Activated T-helper 1 cell treated with Interleukin-2 at 50 U/mL for 16 hours (primary cell): ENCODE measurements at places on chromosomes 6 and 20.

DNA sequence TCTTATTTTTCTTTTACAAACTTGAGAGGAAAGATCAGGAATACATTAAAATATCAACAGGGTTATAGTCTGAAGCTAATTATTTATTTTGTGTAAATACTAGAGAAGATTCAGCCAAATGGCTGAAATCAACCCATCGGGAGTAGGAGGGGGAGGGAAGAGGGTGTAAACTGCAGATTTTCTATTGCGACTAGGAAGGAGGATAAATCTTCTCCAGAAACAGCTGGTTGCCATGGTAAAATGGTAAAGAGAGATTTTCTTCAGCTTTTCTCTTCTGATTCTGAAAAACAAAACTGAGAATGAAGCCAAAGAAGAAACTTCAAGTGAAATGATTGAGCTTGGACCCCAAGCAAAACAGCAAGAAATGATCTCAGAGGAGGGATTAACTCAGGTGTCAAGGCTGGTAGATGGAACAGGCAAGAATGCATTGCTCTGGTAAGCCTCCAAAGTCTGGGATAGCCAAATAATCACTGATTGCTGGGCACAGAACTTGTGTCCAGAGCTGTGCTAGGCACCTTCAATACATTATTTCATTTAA is 193.5 kb upstream of the SPTLC3 start:
- no peak for DNase-seq

GRCh38 chr20:33674294-33675135 is at the start of gene NECAB3:
NECAB3 (minus strand) TSS chr20:33674428; CDS start chr20:33674352, 76 bp downstream.
- DNase-seq, result peak; percentile 44

DNA sequence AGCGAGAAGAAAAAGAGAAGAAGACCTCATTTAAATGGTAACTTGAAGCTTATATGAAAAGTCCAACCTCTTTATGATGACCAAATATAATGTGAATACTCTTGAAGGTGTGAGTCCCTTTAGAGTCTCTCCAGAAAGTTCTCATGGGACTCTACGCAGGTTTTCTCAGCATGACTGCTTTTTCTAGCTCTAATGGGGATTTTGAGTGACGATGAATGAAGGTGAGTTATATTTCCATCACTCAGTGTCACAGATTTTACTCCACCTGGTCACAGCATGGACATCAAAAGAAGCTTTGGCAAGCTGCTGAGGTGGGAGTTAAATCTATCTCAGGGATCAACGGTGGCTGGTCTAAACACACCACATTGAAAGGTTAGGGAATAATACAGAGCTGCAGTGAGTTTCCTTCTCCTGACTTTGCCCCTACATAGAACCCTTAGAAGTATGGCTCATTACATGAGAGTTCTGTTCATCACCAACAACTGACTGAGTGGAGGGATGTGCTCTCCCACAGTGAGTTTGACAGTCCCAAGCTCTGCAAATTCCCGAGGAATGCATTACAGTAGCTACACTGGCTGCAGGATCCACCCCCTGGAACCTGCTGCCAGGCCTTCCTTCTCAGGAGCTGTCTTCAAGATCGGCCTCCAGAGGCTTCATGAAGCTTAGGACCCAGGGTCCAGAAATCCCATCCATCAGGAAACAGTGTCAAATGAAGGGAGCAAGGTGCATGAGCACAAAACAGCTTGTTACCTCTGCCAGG is 126.8 kb downstream of the FOXC1 start:
- no peak for DNase-seq

GRCh38 chr6:1621070-1621701 is 11.5 kb downstream of the FOXC1 start:
- no peak for DNase-seq

DNA sequence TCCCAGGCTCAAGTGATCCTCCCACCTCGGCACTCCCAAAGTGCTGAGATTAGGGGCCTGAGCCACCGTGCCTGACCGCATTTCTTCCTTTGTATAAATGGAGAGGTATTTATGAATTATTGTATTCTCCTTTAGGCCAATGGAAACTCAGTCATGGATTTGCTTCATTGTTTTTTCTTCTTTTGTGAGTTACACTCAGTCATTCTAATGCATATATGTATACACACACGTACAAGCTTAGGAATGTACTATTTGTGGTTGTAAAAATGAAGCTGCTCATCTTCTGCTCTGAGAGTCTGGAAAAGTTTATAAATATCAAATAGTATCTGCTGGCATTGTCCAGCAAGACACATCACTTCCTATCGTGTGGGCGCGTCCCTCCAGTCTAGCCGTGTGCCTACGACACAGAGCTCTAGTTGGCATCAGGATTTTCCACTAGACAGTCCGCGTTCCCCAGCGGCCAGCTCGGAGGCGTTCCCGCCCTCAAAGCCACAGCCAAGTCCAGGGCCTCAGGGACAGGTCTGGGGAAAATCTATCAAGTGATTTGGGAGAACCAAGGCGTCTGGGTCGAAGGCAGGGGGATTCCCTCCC is 215.2 kb downstream of the NFATC2 start:
- no peak for DNase-seq

- DNase-seq, result no peak
Measured at GRCh38 chr6:142953373-142954273, 8.6 kb upstream of the HIVEP2 start.

DNA sequence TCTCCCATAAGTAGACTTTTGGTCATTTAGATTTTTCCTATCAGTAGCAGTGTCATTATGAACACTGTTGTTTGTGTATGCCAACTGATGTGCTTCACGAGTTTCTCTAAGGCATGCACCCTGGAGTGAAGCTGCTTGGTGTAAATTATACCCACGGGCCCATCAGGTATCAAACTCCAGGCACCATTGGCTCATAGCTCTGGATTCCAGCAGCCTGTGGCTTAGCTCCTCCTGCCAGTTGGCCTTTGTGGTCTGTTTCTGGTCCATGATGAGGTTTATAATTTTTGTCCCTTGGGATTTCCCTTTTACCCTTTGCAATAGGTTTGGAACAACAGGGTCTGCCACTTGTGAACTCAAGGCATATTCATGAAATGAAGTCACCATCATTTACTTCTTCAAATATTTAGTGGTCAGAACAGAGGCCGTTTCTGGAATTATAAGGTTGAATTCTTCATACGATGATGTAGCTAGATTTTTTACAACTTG is 350.5 kb downstream of the PRL start:
- DNase-seq, result no peak

DNA sequence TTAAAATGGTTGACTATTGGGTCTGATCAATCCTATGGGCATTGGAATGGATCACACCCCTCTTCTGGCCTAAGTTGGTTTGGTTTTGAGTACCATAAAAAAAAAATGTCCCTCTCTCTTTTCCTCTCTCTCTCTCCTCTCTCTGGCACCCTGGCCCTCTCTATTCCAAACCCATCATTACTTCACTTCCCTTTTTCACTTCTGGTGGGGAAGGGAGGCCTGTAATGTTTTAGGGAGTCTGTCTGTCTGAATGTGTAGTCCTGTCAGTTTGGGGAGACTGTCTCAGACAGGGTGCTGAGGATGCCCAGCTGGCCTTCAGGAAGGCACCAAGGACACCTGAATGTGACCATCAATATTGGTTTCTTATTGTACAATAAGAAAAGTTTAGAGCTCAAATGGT is 165.8 kb downstream of the CD24 start:
- DNase-seq, result no peak

GRCh38 chr20:17688965-17689364 is 6.9 kb upstream of the RRBP1 start:
- no peak for DNase-seq

DNA sequence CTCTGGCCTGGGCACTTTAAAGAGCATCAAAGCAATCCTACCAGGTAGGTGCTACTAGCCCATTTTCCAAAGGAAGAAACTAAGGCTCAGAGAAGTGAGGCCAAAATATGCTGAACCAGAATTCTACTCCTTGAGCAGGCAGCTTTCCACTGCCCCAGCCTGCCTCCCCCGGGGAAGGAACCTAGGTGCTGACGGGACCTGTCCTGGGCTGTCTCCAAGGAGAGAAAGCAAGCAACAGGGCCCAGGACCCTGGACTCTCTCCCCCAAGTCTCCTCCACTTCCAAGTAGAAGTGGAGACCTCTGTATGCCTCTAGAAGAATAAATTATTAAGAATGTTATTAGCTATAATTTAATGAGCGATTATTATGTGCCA is 159.5 kb downstream of the MRPL14 start:
- no peak for DNase-seq

- peak; percentile 13 for DNase-seq
Measured at GRCh38 chr6:154606457-154606856, 96.0 kb upstream of the CNKSR3 start.

GRCh38 chr6:169045486-169045885 is 208.2 kb downstream of the THBS2 start:
- no peak for DNase-seq

- no peak for DNase-seq
Measured at GRCh38 chr6:151993364-151993763, 185.9 kb downstream of the ESR1 start.

GRCh38 chr6:99946005-99946404 is 48.0 kb downstream of the MCHR2 start:
- no peak for DNase-seq

GRCh38 chr6:11064836-11065235 is 20.7 kb upstream of the ELOVL2 start:
- no peak for DNase-seq

DNA sequence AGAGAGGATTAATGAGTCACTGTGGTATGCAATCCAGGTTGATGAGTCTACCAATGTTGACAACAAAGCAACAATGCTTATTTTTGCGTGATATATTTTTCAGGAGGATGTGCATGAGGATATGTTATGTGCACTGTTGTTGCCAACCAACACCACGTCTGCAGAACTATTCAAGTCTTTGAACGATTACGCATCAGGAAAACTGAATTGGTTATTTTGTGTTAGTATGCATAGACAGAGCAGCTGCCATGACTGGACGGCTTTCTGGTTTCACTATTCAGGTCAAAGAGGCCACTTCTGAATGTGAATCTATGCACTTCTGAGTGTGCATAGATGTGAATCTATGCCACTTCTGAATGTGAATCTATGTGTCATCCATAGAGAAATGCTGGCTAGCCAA is 134.0 kb upstream of the GRIK2 start:
- no peak for DNase-seq

DNA sequence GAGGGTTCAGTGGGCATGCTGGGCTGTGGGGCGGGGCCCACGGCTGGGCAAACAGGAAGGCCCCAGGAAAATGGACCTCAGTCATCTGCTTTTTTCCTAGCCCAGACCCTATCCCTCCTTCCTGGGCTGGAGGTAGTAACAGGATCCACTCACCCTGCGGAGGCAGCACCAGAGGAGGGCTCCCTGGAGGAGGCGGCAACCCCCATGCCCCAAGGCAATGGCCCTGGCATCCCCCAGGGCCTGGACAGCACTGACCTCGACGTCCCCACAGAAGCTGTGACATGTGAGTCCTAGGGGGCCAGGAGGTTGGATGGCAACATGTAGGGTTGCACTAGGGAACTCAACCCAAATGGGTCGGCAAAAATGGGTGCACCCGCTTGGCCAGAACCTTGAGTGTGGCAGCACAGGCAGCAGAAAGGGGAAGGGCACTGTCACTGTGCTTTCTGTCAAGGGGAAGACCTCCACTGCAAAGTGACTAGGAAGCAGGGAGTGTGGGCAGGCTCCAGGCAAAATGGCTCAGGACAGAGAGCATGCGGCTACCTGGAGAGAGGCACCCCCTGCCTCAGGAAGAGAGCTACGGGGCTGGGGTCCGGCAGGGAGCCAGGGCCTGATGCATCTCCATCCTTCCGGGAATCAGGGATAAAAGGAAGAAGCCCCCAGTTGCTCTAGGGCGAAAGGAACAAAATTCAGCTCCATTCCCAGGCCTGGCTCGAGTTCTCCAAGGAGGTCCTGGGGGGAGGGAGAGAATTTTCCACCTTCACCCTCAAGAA is 7.9 kb downstream of the MDFI start:
- no peak for DNase-seq

- DNase-seq, result no peak
Measured at GRCh38 chr6:65116326-65116725, 590.7 kb downstream of the EYS start.

DNA sequence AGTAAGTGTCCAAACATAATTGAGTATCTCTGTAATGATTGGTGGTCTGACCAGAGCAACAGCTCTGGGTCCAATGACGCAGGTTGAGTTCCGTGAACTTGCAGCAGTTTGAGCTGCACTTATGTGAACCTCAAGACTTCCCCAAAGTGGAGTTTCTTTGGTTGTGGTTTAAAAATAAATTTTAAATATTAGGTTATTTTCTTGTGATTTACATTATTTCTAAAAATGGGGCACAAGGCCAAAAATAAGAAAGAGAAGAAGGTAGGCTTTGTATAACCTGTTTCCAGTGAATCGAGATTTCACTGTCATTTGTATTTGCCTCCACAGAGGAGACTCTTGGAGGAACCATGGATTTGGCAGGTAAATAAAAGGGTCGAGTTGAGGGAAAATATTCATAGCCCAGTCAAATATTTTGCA is 166.4 kb upstream of the ZNF217 start:
- DNase-seq, result no peak

DNA sequence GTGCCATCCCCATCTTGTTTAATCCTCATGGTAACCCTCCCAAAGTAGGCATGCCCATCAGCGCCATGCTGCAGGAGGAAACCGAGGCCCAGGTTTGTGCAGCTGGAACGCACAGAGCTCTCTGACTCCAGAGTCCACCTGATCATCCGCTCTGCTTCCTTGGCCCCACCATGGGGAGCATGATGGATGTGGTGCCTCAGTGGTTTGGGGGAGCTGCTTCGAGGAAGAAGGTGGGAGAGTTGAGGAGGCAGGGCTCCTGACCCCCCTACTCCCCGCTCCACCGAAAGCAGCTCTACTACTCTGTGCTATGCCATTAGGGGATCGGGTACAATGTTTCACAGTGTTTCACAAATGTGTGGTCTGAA is 52.2 kb downstream of the TGM2 start:
- DNase-seq, result no peak

GRCh38 chr6:119974430-119975159 is 625.0 kb upstream of the MAN1A1 start:
- no peak for DNase-seq

DNA sequence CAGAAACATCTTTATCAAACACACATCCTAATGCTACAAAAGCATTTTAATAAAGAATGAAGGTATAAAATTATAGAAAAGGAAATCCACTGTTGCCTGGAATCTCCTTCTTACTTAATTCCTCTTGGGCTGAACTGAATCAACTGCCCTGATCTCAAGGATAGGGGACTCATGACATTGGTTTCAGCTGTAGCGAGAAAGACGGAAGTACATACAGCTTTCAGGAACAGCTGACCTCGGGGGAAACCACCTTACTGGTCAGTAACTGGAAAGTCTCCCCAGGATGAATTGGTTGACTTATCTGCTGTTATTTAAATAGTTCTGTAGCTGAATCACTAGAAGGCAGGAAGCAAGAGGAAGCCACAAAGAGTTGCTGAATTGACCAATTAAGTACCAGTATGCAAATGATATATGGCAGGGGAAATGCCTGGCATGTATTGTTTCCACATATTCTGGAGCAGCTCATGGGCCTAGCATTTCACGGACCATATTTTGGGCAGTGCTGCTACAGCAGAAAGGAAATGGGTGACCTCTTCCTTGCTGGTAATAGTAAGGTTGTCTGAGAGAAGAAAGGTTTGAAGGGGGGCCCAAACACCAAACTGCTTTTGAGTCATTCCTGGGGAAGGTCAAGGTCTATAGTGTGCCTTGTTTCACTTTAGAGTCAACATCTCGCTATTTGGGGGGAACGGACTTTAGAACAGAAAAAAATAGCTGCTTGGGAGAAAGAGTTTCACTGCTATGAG is 43.7 kb upstream of the MAP7 start:
- DNase-seq, result no peak

- no peak for DNase-seq
Measured at GRCh38 chr6:82022614-82023129, 224.9 kb downstream of the IBTK start.
